Sigmoid colon (tissue), 7 donors: ENCODE measurements at places on chromosomes 4 and X.
A peak's percentile ranks its signal among the peaks of the same experiment; 100 is the strongest.

GRCh38 chr4:158778156-158778711 lies 9.4 kb downstream of the FNIP2 start:
- no peak for DNase-seq

GRCh38 chrX:70439016-70439415 lies 5.6 kb upstream of the DLG3 start:
- DNase-seq = no peak

DNA sequence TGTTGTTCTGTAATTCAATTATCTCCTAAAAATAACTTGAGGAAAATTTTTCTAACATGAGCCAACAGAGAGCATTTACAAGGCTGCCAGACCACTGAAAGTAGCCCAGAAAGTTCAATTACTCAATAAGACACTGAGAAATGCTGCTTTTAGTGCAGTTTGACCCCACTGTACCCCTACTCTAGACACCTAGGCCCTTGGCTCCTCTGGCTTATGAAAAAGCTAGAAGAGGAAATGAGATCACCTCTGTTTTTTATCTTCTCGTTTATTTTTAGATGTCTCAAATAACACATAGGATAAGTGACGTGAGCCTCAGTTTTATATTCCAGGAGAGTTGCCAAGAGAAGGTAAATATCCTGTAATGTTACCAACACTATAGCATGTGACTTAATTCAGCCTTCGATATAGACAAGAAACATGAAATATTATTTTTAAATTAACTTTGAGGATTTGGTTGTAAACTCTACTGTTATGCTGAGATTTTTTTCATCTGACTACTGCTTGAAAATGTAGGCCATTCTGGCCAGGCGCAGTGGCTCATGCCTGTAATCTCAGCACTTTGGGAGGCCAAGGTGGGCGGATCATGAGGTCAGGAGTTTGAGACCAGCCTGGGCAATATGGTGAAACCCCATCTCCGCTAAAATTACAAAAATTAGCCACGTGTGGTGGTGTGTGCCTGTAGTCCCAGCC lies 24.4 kb downstream of the TNIP3 start:
- DNase-seq = no peak

DNA sequence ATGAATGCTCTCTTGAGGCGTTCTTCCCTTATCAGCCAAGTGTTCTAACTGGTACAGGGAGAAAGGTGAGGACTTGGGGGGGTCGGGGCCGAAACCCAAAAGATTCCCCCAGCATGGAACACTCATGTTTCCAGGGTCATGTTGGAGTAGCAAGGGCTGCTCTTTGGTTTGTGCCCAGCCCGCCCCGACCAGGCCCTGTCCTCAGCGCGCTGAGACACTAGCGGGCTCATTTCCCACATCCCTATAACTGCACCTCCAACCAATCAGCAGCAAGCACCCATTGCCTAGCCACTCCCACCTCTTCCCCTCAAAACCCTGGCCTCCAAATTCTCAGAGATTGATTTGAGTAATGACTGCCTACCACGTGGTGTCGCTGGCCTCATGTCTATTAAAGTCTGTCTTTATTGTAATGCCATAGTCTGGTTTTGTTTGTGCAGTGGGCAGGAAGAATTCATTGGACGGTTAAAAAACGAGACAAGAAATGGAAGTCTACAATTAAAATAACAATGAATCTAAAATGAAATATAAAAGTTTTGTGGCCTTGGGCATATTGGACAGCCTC lies 1928.4 kb downstream of the STIM2 start:
- DNase-seq = no peak

GRCh38 chr4:123846561-123846960 lies 450.0 kb downstream of the SPRY1 start:
- DNase-seq = no peak

- no peak for DNase-seq
Observed at GRCh38 chr4:107978716-107979451, 10.8 kb upstream of the HADH start.

DNA sequence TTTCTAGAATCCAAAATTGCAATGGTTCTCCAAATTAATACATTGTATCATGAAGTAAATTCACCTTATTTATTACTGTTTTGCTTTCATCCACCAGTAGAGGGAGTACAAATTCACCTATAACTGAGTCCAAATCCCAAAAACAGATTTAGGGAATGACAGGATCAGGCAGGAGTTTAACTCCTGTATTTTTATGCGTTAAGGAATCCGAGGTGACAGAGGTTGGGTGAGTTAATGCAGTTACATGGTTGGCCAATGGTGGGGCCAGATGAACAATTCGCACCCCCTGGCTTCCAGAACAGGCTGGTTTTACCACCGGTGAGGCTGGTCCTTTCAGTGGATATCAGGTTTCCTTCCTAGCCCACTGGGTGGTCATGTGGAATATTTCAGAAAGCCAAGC lies 82.4 kb downstream of the MTNR1A start:
- DNase-seq = no peak

DNA sequence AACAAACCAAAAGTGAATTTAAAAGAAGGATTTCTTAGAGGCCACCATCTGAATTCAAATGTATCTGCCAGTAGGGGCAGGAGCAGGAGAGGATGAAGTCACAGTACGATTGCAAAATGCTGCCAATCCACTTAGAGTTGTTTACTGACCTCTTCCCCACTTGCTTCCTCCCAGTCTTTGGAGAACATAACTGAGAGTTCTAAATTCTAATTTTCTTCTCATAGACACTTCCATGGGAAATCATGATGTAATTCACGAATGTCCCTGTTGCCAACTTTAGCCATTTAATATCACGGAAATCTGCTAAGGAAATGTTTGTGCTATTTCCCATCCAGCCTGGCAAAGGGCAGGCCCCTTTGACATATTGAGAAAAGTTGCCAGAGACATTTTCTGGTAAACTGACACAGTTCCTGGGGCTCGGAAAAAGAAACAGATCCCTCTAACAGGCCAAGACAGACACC lies 33.6 kb upstream of the NOCT start:
- DNase-seq = peak; percentile 72

- no peak for DNase-seq
Observed at GRCh38 chr4:59200992-59201391, 1999.1 kb upstream of the ADGRL3 start.

- DNase-seq = peak; percentile 66
Observed at GRCh38 chr4:173537613-173538147, 7.7 kb upstream of the HAND2 start.

DNA sequence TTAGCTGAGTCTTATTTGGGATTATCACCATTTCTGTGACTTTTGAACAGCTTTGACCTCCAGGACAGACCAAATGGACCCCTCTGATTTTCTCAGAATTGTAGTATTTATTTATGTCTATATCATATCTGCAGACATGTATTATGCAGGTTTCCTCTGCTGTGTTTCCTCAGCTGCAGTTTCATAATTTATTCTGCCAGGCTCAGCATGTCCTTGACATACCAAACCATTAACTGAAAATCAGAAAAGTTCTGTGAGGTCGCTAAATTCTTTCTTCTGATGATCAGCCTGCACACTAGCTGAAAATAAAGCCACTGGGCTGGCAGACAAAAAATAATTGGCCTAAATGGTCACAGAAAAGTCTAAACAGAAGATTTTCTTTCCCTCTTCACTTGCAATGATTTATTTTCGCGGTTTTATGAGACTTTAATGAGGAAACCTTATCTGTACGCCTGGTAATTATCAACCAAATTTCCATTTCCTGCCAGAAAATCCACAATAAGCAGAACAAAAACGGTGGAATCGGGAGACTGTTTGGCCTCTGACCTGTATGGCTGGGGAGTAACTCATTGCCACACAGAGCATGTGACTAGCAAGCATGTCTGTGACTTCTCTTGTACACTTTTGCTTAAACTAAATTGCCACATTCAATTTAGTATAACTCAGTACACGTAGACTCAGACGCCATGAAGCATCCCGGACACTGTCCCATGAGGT lies 150.9 kb downstream of the ENPP6 start:
- no peak for DNase-seq

DNA sequence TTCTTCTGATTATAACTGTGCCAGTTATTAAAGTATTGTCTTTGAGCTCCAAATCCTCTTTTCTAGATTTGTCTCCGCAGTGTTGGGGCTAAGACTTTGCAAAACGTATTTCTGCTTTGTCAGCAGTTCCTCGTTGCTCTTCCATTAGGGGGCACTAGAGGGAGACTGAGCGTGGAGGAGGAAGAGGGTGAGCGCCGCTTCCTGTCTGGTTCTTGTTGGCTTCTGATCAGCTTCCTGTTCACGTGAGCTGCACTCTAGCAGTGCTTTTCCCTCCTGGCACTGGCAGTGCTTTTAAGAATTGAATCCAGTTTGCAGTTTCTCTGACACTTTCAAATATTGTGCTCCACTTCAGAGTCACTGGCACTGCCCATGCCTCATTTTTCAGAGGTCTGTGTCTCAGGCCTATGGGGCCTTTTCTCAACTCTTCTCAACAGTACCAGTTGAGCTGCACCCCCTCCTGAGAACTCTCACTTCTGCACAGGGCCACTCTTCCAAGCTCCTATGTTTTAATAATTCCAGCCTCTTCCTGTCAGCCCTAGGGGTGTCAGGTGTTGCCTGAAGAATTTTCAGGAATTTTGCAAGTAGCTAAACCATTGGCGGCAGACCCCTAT lies 54.4 kb upstream of the LCORL start:
- no peak for DNase-seq

DNA sequence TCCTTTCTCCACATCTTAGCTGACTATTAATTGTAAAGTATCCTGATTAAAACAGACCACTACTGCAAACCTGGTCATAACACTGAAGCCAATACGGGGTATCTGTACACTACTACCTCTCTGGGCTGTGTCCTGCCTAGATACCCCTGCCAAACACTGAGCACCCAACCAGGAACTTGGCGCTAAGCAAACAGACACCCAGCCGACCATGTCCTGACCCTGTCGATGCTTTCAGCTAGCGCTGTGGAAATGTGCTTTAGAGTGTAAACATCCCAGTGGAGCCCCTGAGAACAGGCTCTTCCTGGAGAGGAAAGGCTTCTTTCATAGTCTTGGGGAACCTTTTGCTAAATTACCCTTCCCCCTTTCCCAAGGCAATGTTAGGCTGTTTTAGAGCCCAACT lies 52.9 kb downstream of the CCNG2 start:
- DNase-seq = no peak

DNA sequence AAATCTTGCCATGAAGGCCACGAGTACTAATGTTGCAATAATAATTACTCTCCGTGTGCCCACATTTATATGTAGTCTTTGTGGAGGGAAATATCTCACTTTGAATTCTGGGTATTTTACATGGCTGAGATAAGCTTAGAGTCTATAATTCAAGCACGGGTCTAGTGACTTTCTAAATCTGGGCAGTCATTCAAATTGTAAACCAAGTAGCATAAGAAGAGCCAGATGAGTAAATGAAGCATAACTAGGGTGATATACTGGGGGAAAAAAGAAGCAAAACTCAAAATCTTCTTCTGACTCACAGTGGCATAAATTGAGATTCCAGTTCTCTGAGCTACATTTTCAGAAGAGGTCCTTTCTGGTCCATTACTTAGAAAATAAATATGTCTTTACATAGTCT lies 53.0 kb downstream of the MAPK10 start:
- DNase-seq = no peak

GRCh38 chr4:88802138-88802537 lies 104.5 kb upstream of the NAP1L5 start:
- DNase-seq = no peak

DNA sequence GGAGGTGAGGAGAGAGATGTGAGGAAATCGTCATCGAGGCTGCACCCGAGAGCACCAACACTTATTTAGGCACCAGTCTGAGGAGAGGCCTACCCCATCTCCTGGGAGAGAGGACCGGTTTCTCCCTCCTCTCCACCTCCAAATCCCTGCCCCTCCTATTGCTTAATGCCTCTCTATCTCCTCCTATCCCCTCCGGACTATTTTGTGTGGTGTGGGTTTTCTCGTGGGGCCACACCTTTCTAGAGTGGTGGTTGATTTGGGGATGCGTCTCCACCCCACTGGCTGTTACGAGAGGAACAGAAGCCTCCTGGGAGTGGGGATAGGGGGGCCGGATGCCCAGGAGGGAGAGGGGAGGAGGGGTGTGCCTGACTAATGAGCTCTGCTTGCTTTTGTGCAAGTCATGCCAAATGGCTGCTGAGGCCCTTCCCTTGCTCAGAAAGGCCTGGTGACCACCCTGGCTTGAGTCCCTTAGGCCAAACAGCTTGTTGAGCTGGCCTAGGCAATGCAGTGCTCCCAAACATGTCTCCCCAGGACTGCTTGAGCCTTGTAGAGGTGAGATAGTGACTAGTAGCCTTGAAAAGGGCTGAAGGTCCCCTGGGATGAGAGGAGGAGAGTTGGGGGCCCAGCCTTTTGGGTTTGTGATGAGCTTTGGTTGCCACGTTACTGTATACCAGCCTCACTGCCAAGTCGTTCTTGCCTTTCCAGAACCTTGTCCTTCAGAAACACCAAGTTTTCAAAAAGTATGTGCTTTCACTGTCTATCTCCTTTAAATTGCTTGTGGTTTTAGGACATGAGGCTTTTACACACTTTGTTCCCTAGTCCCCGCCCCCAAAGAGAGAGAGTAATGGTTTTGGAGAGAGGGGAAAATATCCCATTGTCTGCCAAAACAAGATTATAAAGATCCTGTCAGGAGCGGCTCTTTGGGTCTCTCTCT lies 1.2 kb downstream of the MSN start:
- peak; percentile 90 for DNase-seq

DNA sequence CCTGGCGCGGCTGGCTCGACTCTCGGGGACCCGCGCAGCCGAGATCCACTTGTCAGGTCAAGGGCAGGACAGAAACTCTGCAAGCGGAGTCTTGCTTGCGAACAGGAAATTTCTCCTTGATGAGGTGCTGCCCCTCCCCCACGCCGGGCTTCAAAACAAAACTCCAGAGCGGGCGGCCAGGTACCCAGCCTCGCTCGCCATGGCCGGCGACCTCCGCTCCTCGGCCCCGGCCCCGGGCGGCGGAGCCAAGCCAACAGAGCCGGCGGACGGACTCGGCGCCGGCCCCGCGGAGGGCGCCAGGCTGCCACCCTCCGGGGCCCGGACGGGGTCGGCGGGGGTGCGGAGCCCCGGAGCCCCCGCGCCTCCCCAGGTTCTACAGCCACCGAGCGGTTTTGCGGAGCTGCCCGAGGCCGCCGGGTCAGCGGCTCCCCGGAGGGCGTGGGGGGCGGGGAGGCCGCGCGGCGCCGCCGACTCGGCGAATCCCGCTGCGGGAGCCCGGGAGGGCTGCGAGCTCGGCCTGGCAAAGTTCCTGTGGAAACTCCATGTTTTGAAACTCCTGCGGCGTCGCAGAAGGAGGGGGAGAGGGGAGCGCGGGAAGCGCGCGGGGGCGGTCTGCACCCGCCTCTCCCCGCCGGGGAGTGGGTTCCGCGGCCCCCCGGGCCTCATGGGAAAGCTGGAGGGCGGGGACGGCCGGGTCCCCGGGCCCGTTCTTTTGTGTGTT lies 11.7 kb upstream of the BCOR start:
- DNase-seq = peak; percentile 88

- no peak for DNase-seq
Observed at GRCh38 chr4:115865736-115866135, 752.3 kb upstream of the NDST4 start.

GRCh38 chr4:97027728-97028410 lies 1115.4 kb downstream of the STPG2 start:
- no peak for DNase-seq
